Stomach (tissue), 19 donors: ENCODE measurements at places on chromosomes 5 and 9. TPM values are rescaled to one million over a fixed set of nuclear protein-coding genes. Genes with fewer than 3 reads are reported as not detected.

Gene SH3GL2
- total RNA-seq = 4.5 TPM

Gene CAMK4
- 0.45 TPM for total RNA-seq

Gene PPIC
- 10.5 TPM for total RNA-seq

Gene GDF9
- total RNA-seq = 1.2 TPM

Gene TLE4
- total RNA-seq = 25.4 TPM

Gene INSL6
- not detected for total RNA-seq

Gene CREB3
- 79.1 TPM for total RNA-seq

Gene SLC23A1
- total RNA-seq = not detected

Gene IFNA13
- total RNA-seq = not detected

Gene SGCD
- total RNA-seq = 5.8 TPM

Gene N4BP3
- total RNA-seq = 3.8 TPM

Gene TOR1B
- 6.7 TPM for total RNA-seq

Gene OCLN
- total RNA-seq = 17.5 TPM

Gene SNCAIP
- not detected for total RNA-seq

Gene THBS4
- total RNA-seq = 38.2 TPM

Gene KIF24
- total RNA-seq = 3.2 TPM

Gene HTR1A
- total RNA-seq = not detected

Gene TPPP
- total RNA-seq = 5.2 TPM

Gene PCDHGB4
- 0.29 TPM for total RNA-seq

Gene PTGDS
- total RNA-seq = 2.3 TPM

Gene TLR4
- total RNA-seq = 9.9 TPM

Gene SLC4A9
- total RNA-seq = not detected

Gene PSD2
- not detected for total RNA-seq

Gene ANKRD18B
- total RNA-seq = not detected

Gene DBH
- not detected for total RNA-seq

Gene SLC6A7
- total RNA-seq = not detected

Gene FOXD4L5
- not detected for total RNA-seq

Gene MEIKIN
- total RNA-seq = not detected

Gene CAMK2A
- not detected for total RNA-seq

Gene TSSK1B
- total RNA-seq = not detected

Gene ASPN
- total RNA-seq = 9.9 TPM

Gene CCL28
- total RNA-seq = 5.5 TPM

Gene FOXD4L4
- total RNA-seq = not detected

Gene LPAR1
- total RNA-seq = 37.3 TPM

Gene PCDHGB7
- 19.2 TPM for total RNA-seq

Gene PLAC8L1
- total RNA-seq = not detected

Gene HACD4
- total RNA-seq = 5.9 TPM

Gene OR1J2
- not detected for total RNA-seq

Gene PPP1R2B
- not detected for total RNA-seq

Gene LHFPL2
- 39.7 TPM for total RNA-seq

Gene PTGR1
- total RNA-seq = 197 TPM

Gene GRIN3A
- total RNA-seq = 0.18 TPM

Gene FAT2
- 4.5 TPM for total RNA-seq

Gene TAF11L14
- total RNA-seq = not detected

Gene SLC34A3
- not detected for total RNA-seq

Gene TMEM252
- total RNA-seq = not detected

Gene FOXD1
- 0.18 TPM for total RNA-seq
